Fibroblast of pulmonary artery (primary cell): ENCODE measurements at places on chromosomes 3 and 15.

- no peak for DNase-seq
Observed at GRCh38 chr15:27645672-27646071, 453.4 kb downstream of the OCA2 start.

DNA sequence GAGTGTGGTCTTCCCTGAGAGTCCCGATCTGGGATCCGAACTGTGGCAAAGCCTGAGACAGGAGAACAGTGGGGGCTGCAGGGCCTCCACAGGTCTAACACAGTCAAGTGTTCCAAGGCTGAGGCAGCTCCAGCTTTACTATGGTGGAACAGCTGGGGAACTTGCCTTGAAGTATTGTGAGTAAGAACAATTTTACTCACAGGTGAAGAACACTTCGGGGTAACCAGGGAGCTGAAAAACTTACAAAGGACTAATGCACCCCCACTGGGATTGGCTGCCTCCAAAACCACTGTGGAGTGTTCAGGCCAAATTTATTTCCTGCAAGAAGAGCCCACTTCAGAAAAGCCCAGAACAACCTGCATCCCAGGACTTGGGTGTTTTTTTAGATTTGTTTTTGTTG lies 25.4 kb downstream of the ZIC4 start:
- DNase-seq, result no peak

DNA sequence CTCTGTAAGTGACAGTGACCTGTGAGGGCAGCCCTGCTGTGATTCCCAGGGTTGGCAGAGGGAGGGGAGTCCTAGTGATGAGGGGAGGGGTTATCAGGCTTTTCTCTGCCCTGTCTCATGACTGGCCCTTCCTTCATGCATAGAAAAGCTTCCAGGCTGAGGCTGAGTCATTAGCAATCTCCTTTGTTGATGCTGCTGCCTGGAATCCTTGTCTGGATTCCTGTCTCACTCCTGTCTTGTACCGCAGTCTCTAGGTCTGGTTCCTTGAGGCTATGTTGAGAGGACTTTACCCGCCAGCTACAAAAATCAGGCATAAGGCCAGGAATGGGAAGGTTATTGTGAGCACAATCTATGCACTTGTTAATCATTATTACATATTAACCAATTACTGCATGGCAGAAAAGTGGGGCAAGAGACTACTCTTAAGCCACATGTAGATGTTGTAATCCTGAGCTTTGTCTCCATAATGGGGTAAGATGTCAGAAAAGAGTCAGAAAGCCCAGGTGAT lies 7.2 kb downstream of the KLHL6 start:
- peak; percentile 83 for DNase-seq

DNA sequence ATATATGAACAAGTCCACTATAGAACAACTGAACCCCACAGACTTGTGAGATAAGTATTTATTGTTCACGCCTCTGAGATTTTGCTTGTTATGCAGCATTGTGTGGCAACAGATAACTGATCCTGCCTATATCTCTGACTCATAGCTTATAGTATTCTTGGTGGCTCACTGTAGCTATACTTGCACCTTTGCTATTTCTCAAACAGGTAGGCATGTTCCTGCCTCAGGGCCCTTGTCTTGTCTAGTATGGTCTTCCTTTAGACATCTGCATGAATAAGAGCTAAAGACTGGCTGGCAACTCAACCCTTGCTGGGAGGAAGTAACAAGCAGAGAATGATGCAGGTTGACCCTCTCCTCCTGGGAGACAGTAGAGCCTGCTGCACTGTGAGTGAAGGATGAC lies 256.1 kb downstream of the CHST2 start:
- no peak for DNase-seq

- DNase-seq, result no peak
Observed at GRCh38 chr3:32125012-32125411, 18.6 kb downstream of the GPD1L start.

DNA sequence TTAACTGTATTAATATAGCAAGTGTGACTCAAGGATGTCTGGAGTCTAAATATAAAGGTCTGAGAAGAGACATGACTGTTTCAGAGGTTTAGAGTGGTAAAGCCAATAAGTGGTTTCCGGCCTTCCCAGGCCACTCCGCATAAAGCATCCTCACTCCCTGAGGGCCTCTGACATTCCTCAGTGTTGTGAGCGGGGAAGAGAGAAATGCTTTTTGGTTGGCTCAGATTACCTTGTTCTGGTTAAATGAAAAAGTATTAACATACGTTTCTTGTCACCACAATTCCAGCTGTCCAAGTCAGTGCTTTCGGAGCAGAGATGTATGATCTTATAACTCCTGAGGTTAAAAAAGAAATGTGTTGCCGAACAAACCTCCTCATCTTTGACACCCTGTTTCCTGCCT lies 103.8 kb downstream of the RBMS3 start:
- DNase-seq, result peak; percentile 80

DNA sequence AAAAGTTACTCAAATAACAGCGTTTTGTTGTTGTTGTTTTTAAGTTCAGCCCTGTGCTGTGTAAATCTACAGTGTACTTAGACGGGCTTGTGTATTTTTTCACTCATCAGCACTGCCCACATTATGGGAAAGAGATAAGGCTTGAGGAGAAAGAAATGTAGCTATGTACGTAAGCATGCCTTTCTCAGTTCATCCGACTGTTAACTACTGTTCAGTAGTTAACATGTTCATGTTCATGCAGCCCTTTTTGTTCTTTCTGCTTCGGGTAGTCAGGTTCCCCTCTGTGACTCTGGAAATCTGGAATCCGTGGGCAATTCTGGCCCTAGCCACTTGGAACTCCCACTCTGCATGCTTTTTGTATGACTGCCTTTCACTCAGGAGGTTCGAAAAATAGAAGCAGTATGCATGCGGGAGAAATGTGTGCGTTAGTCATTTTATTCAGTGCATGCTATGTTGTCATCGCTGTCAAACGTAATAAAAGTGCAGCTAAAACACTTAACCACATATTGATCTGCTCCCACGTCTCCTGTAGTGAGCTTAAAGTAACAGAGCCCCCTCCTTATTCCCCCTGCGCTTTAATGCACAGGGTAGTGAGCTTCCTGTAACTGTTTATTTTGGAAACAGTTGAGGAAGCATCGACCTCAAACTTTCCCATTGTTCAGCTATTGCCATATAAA lies 283.1 kb upstream of the NR2F2 start:
- DNase-seq, result peak; percentile 90

DNA sequence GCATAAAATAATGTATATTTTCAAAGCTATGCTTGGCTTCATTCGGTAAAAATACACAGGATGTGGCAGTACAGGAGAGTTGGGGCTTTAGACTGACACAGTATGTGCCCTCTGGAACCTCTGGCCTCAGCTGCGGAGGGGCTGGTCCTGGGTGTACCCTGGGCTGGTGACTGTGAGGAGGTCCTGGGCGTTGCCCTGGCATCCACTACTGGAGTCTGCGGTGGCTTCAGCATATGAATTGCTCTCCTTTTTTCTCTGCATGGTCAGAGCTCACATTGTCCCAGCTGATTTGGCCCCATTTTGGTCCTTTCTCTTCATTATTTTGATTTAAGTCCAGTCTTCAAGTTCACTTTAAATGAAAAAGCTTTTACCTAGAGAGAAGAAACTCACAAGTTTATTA lies 40.5 kb upstream of the CORO2B start:
- DNase-seq, result no peak

GRCh38 chr3:98782824-98783500 lies 19.8 kb downstream of the ST3GAL6 start:
- DNase-seq, result no peak

GRCh38 chr3:53834429-53835095 lies 11.7 kb downstream of the CHDH start:
- DNase-seq, result no peak

DNA sequence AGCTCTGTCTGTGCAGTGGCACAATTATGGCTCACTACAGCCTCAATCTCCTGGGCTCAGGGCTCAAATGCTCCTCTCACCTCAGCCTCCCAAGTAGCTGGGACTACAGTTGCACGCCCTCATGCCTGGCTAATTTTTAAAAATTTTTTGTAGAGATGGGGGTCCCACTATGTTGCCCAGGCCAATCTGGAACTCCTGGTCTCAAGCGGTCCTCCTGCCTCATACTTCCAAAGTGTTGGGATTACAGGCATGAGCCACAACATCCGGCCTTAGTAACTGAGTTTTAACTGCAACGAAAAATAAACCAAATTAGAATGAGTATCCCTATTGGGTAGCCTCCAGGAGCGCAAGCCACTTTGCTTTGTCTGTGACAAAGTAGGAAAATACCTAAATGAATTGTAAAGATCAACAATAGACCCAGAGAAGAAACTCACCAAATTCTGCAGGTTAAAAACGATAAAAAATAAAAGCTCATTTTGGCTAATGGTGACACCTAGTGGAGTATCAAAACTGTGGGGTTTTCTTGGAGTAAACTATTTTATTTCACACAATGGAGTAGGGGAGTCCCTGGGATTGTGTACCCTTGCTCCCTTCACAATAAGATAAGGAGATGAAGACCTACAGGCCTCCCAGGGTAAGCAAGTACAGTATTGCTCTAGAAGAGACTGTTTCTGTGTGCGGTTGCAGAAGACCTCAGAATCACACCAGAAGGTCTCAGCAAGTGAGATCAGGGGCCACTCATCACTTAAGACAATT lies 21.0 kb upstream of the CA12 start:
- DNase-seq, result peak; percentile 71

DNA sequence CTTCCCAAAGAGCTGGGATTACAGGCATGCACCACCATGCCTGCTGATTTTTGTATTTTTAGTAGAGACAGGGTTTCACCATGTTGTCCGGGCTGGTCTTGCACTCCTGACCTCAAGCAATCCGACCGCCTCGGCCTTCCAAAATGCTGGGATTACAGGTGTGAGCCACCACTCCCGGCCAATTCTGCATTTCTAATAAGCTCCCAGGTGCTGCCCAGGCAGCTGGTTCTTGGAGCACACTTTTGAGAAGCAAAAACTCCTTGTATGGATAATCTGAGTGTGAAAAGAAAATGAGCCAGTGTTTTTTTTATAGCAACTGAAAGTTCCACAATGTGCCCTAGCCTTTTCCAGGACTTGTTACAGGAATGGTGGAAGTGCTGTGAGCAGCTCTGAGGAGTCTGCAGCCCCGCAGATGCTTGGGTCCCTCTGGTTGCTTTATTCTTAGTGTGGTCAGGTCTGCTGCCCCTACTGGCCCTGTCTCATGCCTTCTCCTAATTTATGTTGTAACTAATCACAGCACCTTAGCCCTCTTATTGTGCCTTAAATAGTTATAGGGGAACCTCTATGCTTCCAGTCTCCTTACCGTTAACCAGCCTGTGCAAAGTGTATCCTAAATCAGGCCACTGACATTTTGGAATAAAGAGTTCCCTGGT lies 13.5 kb upstream of the KCNAB1 start:
- no peak for DNase-seq

DNA sequence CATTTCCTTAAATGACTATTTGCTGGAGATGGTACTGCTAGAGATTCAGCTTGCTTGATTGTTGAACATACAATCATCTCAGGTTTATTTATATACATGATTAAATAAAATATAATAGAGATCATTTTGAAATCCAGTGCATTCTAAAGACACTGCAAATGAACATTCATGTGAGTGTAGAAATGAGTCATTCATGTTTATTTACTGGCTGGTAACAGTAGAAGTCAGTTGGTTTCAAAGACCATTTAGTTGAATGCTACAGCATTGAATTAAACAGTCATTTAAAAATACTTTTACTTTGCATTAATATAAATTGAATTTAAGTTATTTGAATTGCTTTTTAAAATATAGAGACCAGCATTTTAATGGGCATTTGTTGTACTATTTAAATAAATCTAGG lies 551.9 kb upstream of the GOLIM4 start:
- DNase-seq, result no peak

- DNase-seq, result peak; percentile 12
Observed at GRCh38 chr3:161508852-161509477, 12.4 kb downstream of the OTOL1 start.

GRCh38 chr3:197001972-197002700 lies 27.5 kb downstream of the MELTF start:
- peak; percentile 16 for DNase-seq

GRCh38 chr15:51049081-51049480 lies 45.6 kb downstream of the TNFAIP8L3 start:
- no peak for DNase-seq
